ENCODE measurements at places on chromosomes 7 and 10. TPM values are rescaled to one million over a fixed set of nuclear protein-coding genes. Genes with fewer than 3 reads are reported as not detected.

RNF133 gene
- total RNA-seq, result 0.16 TPM

MYL10 gene
- not detected for total RNA-seq

MSMB gene
- not detected for total RNA-seq

TCAF2 gene
- 0.94 TPM for total RNA-seq

GAD2 gene
- not detected for total RNA-seq

CALCR gene
- total RNA-seq, result not detected

PRF1 gene
- not detected for total RNA-seq

BHLHA15 gene
- total RNA-seq, result 0.16 TPM

SMKR1 gene
- not detected for total RNA-seq

SFRP5 gene
- not detected for total RNA-seq

FAM237B gene
- total RNA-seq, result not detected

C10orf53 gene
- total RNA-seq, result not detected

OSBPL3 gene
- total RNA-seq, result 18.6 TPM

SLIT1 gene
- total RNA-seq, result under 0.01 TPM

HOXA3 gene
- 1.3 TPM for total RNA-seq

IDI2 gene
- total RNA-seq, result not detected

OLAH gene
- total RNA-seq, result not detected

HOXA6 gene
- 0.09 TPM for total RNA-seq

DLG5 gene
- 33.9 TPM for total RNA-seq

RAPGEF5 gene
- 0.95 TPM for total RNA-seq

RHOBTB1 gene
- 15.5 TPM for total RNA-seq

CXCL12 gene
- 54.7 TPM for total RNA-seq

PROSER2 gene
- 1.2 TPM for total RNA-seq

XRCC2 gene
- 0.26 TPM for total RNA-seq

ADAM12 gene
- total RNA-seq, result 9.1 TPM

INMT gene
- total RNA-seq, result 14.3 TPM

TMEM273 gene
- total RNA-seq, result not detected

C10orf62 gene
- total RNA-seq, result not detected

ANKRD30A gene
- not detected for total RNA-seq

NXPH1 gene
- not detected for total RNA-seq

PHF14 gene
- 30.6 TPM for total RNA-seq
